ENCODE measurements at places on chromosomes 11 and 22. TPM values are rescaled to one million over a fixed set of nuclear protein-coding genes. Genes with fewer than 3 reads are reported as not detected.

RFPL1 gene
- not detected for total RNA-seq

GRIA4 gene
- not detected for total RNA-seq

NADSYN1 gene
- 50.4 TPM for total RNA-seq

BIRC3 gene
- total RNA-seq = 0.97 TPM

KLHL22 gene
- total RNA-seq = 41.3 TPM

ELFN2 gene
- total RNA-seq = 0.89 TPM

RNF121 gene
- 27.4 TPM for total RNA-seq

CTSF gene
- total RNA-seq = 67.7 TPM

TEX54 gene
- total RNA-seq = not detected

DNA sequence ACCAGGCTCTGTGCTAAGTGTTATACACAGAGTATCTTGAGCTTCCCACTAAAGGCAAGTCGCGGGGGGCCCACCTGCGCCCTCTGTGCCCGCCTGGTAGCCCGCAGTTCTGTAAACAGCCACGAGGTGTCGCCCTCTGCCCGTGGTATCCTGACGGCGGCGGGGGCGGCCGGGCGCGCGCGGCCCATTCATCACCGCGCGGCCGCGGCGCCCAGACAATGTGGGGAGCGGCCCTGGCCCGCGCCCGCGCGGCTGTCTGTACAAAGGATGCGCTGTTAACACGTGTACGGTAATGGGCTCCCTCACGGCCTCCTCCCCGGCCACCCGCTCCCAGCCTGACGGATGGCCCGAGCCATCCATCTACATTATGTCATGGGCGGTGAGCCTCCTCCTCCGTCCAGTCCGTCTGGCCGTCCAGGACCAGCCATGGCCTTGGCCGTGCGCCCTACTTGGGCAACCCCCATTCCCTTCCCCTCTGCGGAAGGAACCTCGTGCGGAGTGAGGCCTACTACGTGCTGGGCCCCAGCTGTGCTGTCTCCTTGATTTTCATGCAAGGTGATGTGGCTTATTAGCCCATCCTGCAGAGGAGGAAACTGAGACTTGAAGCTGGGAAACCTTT lies 99.4 kb downstream of the MIAT start:
- DNase-seq = peak; percentile 87

DNA sequence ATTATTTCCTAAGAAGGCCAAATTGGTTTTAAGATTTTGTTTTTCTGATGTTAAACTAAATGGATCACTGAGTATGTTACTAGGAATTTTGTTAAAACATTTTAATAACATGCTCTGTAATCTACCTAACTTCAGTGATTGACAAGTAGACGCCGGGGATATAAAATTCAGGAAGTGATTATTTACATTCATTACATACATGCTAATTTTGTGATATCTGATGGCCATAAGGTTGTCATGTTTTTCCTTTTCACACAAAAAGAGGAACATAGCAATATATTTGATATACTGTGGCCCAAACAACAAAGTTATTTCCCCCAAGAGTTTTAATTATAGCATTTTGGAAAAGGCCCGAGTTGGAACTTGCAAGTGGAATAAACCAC lies 12.1 kb downstream of the SCUBE1 start:
- no peak for DNase-seq

DNA sequence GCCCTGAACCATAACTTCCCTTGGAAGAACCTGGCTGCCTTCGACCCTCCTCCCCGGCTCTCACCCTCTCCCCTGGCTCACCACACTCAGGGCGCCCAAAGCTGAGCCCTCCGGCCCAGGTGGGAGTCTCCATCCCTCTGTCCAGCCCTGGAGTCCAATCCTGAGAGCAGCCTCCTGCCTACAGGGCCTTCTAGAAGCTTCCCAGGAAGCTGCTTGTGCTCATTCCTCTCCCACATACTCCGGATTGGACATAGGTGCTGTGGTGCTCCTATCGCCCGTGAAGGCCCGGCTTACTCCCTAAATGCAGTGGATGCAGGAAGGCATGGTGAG lies 1332.0 kb downstream of the BRD1 start:
- DNase-seq = no peak

DNA sequence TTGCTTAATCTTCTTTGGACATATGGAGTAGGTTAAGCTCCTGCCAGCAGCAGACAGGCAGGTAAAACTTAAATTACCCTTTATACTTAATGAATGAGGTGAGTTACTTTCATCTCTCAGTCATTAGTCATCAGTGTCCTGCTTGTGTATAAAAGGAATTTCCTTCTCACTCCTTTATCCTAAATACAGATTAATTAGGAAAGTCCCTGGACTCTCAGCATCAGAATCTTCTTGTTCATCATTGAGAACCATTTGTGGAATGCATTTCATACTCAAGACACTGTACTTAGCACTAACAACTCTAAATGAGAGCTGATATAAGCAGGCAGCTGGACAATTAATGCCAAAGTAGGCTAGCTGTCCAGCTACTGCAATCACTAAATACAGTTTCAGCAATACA lies 630.4 kb downstream of the METTL15 start:
- DNase-seq = no peak

DNA sequence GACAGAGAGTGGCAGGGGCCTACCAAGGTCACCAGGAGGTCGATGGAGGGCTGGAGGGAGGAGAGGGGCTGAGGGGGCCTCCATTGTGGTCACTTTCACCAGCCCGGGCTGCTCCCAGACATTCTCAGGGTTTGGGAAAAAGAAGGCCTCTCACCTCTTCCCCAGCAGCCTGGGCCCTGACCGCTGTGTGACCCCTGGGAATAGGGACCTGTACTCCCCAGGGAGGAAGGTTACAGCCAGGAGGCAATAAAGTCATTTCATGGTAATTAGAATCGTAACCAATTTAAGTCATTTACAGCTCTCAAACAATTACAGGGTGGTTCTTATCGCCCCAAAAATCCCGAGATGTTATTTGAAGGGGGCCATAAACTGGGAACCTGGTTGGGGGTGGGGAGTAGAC lies 37.8 kb downstream of the ISX start:
- DNase-seq = no peak

DNA sequence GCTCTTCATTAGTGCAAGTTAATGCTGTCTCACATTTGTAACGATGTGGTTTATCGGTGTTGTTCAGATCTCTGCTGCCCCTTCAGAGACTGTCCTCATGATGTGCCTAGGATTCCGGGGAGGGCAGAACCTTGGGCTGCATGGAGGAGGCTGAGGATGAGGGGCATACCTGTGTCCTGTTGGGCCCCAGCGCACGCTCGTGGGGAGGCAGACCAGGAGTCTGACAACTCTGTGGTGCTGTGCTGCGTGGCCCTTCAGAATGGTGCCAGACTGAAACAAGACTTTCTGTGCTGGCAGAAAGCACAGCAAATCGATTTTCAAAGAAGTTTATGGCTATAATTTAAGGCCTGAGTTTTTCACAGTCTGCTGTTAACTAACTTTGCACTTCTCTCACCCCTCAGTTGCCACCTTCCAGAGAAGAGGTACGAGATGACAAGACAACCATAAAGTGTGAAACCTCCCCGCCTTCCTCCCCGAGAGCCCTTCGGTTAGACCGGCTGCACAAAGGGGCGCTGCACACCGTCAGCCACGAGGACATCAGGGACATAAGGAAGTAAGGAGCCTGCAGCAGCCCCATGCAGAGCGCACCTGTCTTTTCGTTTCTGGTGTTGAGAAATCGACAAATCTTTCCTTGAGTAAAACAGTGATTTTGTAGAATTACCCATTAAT lies 44.3 kb upstream of the CTTN start:
- DNase-seq = no peak

DNA sequence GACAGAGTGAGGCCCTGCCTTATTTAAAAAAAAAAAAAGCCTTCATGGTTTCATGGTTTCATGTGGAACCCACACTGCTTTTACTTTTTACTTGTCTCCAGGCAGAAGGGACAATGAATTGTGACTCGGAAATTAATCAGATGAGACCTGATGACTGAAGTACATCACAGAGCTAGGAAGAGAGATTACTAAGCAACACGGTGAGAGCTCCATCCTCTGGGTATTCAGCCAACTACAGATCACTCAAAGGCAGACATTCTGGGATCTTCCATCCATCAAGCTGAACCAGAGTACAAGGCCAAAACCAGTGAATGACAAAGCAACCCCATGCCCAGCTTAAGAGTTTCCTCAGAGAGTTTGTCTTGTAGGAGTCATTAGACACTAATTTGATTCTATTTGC lies 433.2 kb downstream of the SOX6 start:
- DNase-seq = no peak

DNA sequence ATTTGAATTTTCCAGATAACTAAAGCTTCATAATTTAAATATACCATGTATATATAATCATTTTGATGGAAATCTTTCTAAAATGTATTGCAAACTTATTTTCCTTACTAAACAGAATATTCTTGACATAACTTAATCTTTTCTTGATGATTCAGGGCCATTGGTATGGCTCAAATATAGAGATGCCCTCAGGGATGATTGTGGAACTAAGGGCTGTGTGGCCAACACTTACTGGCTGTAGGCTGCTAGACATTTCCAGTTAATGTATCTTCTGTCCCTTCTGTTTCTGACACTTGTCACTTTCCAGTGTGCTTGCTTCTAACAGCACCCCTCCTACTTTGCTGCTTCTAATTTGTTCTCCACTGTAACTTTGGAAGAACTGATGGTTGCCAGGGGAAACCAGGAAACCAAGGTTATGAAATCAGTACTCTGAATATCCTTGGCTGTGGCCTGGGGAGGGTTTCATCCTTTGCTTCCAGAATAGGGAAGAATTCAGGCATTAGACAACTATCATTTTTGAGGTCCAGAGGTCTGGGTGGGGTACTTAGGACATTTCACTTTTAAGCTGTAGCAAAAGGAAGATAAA lies 697.2 kb downstream of the ETS1 start:
- peak; percentile 80 for DNase-seq

DNA sequence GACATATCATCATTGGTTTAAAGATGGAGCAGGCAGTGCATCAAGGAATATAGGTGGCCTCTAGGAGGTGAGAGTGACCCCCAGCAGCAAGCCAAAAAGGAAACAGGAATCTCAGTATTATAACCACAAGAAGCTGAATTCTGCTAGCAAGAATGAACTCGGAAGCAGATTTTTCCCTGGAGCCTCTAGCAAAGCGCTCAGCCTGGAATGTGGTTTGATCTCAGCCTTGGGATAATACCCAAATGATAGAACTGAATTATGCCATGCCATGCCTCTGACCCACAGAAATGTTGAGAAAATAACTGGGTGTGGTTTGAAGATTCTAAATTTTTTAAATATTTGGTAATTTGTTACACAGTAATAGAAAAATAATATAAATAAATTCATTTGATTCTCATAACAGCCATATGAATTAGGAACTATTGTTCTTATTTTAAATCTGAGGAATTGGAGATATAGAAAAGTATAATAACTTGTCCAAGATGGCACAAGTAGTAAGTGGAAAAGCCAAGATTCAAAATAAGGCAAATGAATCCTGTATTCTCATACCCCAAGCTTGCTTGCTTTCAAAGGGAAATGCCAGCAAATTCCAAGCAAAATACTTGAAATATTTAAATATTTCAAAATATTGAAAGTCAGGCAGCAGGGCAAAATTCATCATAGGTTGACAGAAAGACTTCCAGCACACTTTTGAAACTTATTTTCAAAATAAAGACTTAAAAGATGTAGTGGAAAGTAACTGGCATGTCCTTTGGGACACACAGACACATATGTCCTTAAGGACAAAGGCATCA lies 567.4 kb downstream of the KCNA4 start:
- DNase-seq = peak; percentile 27

DNA sequence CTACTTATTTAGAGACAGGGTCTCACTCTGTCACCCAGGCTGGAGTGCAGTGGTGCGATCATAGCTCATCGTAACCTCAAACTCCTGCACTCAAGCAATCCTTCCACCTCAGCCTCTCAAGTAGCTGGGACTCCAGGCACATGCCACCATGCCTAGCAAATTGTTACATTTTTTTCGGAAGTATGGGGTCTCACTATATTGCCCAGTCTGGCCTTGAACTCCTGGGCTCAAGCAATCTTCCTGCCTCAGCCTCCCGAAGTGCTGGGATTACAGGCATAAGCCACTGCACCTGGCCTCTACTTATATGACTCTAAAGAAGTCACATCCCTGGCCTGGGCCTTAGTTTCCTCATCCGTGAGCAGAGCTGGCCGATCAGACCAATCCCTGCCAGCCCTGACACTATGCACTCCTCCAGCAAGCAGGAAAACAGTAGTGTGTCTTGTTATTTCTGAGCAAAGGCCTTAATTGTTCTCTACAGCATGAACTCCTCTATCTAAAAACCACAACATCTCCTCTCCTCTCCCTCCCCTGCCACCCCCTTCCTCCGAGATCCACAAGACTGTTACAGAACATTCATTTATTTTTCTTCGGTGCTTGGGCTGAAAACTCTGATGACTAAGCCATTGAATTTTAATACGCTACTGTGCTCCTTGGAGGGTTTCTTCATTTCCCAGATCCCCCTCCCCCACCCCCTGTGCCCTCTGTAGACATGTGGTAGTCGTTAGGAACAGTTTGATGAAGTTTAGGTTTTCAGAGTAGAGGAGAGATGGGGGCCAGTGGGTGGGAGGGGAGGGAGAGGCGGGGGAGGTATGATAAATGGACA lies 91.5 kb downstream of the ABTB2 start:
- peak; percentile 86 for DNase-seq

DNA sequence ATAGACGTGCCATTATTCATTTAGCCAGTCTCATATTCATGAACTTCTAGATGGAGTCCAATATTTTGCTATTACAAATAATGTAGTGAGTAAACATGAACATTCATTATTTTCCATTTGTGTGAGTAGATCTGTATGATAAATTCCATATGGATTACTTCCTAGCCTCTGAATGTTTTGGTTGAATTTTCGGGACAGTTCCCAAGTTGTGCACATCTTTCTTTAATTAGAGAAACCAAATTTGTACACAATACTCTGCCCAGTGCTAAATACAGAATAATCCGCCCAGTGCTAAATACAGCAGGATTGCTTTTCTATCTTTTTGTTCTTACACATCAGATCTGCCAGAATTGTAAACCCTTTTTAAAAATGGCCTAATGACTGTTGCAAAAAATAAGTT lies 17.1 kb upstream of the APLP2 start:
- DNase-seq = peak; percentile 53

DNA sequence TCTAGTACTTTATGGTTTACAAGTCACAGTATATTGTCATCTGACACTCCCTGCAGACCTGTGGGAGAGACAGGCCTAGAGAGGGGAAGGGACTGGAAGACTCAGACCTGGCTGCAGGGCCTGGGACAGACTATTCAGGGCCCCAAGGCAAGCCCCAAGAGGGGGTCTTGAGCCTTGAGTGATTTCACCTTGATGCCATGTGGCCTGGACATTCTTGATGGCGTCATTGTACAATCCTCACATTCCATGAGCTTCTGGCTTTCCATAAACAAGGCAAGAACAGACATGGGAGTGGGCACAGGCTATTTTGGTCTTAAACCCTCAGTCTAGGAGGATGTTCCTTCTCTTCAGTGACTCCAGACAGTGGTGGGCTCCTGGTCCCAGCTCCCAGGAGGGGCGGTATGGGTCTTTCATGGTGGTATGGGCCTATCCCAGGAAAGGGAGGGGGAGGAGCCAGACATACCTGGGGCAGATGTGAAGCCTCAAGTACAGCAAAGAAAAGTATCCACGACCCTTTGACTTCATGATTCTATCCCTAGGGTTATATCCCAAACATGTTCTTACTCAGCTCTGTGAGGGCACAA lies 1.8 kb upstream of the TBC1D10A start:
- no peak for DNase-seq

- no peak for DNase-seq
Observed at GRCh38 chr11:83033371-83033770, 38.3 kb downstream of the RAB30 start.
